Dermis microvascular lymphatic vessel endothelial cell (primary cell): ENCODE measurements at places on chromosomes 3 and 15. TPM values are rescaled to one million over a fixed set of nuclear protein-coding genes. Genes with fewer than 3 reads are reported as not detected.

Gene CHSY1
- total RNA-seq = 25.4 and 28.4 TPM in 2 replicates

Gene HESX1
- 0.13 and 0.63 TPM in 2 replicates for total RNA-seq

Gene SLCO3A1
- total RNA-seq = 0.90 and 1.8 TPM in 2 replicates

Gene SLC35G2
- total RNA-seq = 17.3 and 25.2 TPM in 2 replicates

Gene ALPK3
- 19.5 and 52.6 TPM in 2 replicates for total RNA-seq

Gene MITF
- 3.0 and 5.7 TPM in 2 replicates for total RNA-seq

Gene ITIH3
- 0.64 and 1.1 TPM in 2 replicates for total RNA-seq

Gene A4GNT
- not detected in 2 replicates for total RNA-seq

Gene PHLDB2
- total RNA-seq = 35.2 and 49.4 TPM in 2 replicates

Gene GSK3B
- 28.1 and 39.4 TPM in 2 replicates for total RNA-seq

Gene ZIC4
- total RNA-seq = not detected in 2 replicates

Gene CRABP1
- not detected in 2 replicates for total RNA-seq

Gene MESP1
- under 0.01 and 0.13 TPM in 2 replicates for total RNA-seq

Gene TRA2B
- 174 and 191 TPM in 2 replicates for total RNA-seq

Gene SLC27A2
- 3.6 and 3.7 TPM in 2 replicates for total RNA-seq

Gene GLT8D1
- 37.4 and 44.6 TPM in 2 replicates for total RNA-seq

Gene RARRES1
- total RNA-seq = 1.7 and 3.4 TPM in 2 replicates

Gene NDN
- 20.3 and 52.2 TPM in 2 replicates for total RNA-seq

Gene CFAP100
- total RNA-seq = not detected in 2 replicates

Gene H1-8
- not detected in 2 replicates for total RNA-seq

Gene FRMD5
- total RNA-seq = 0.89 and 1.5 TPM in 2 replicates

Gene C2CD4A
- total RNA-seq = 3.2 and 4.3 TPM in 2 replicates

Gene LMAN1L
- not detected in 2 replicates for total RNA-seq

Gene EIF4E3
- total RNA-seq = 1.5 and 3.3 TPM in 2 replicates

Gene FBXO40
- not detected in 2 replicates for total RNA-seq

Gene CD80
- under 0.01 TPM in 1 of 2 replicates, not detected in the other for total RNA-seq

Gene GOLGA6L10
- under 0.01 and 0.51 TPM in 2 replicates for total RNA-seq

Gene THRB
- total RNA-seq = under 0.01 and 0.13 TPM in 2 replicates

Gene EFL1
- total RNA-seq = 14.4 and 19.8 TPM in 2 replicates

Gene CELF6
- total RNA-seq = 0.13 TPM in 1 of 2 replicates, not detected in the other

Gene CYP8B1
- total RNA-seq = not detected in 2 replicates

Gene ZNF197
- 5.4 and 6.8 TPM in 2 replicates for total RNA-seq

Gene LEO1
- total RNA-seq = 19.9 and 21.5 TPM in 2 replicates

Gene HHATL
- total RNA-seq = not detected in 2 replicates

Gene KBTBD8
- 1.0 and 1.8 TPM in 2 replicates for total RNA-seq

Gene TGM5
- not detected in 2 replicates for total RNA-seq

Gene VIPR1
- 0.38 TPM in 1 of 2 replicates, not detected in the other for total RNA-seq

Gene SI
- not detected in 2 replicates for total RNA-seq

Gene ARIH1
- total RNA-seq = 15.4 and 36.9 TPM in 2 replicates

Gene NSMCE3
- 4.7 and 5.9 TPM in 2 replicates for total RNA-seq

Gene GAP43
- total RNA-seq = not detected in 2 replicates

Gene PIF1
- 4.4 and 9.0 TPM in 2 replicates for total RNA-seq

Gene PPARG
- 56.0 and 58.8 TPM in 2 replicates for total RNA-seq

Gene SEC22C
- 82.0 and 89.5 TPM in 2 replicates for total RNA-seq

Gene MORC1
- not detected in 2 replicates for total RNA-seq

Gene ACP3
- total RNA-seq = not detected in 2 replicates

Gene SPINK8
- not detected in 2 replicates for total RNA-seq

Gene IGDCC3
- 0.13 TPM in 1 of 2 replicates, not detected in the other for total RNA-seq

Gene IGF1R
- total RNA-seq = 13.5 and 31.4 TPM in 2 replicates
